Esophagus squamous epithelium (tissue), 5 donors: ENCODE measurements at places on chromosomes 16 and 17.

GRCh38 chr16:75550211-75550662 lies 5.8 kb downstream of the TMEM231 start:
- DNase-seq = no peak

GRCh38 chr17:42691021-42691545 lies 8.8 kb downstream of the CNTNAP1 start:
- no peak for DNase-seq

DNA sequence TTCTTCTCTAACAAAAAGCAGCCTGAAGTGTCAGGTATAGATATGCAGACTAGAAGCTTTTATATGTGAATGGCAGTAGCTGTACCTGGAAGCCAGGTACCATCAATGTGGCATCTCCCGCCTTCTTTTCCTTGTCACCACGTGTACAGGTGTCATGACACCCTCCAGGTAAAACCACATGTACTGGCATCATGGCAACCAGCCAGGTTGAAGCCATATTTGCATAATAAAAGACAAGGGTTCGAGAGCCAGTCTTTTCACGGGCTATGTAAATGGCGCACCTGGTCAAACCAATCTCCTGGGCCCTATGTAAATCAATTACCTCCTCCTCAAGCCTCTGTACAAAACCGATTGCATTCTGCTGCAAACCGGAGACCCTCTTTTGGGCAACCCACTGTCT lies 541.3 kb downstream of the CDH11 start:
- no peak for DNase-seq

DNA sequence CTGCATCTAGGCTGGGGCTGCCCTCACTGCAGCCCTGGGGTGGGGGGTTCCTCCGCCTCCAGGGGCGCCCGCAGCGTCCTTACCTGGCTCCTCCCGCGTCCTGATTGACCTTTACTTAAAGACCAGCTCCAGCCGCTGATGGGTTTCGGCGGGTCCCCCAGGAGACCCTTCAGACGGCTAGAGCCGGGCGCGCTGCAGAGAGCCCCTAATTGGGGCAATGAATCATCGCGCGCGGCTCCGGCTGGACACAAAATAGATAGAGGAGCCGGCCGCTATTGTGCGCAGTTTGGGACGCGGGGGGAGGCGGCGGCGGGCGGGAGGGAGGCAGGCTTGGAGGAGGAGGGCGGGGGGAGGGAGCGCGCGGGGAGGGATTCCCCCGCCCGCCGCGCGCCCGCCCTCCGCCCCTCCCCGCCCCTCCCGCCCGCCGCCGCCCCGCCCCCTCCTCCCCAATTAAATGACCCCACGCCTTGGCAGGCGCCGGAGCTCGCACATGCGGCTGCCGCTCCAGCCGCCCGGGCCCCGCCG lies 56.5 kb upstream of the CIBAR2 start:
- DNase-seq = no peak

DNA sequence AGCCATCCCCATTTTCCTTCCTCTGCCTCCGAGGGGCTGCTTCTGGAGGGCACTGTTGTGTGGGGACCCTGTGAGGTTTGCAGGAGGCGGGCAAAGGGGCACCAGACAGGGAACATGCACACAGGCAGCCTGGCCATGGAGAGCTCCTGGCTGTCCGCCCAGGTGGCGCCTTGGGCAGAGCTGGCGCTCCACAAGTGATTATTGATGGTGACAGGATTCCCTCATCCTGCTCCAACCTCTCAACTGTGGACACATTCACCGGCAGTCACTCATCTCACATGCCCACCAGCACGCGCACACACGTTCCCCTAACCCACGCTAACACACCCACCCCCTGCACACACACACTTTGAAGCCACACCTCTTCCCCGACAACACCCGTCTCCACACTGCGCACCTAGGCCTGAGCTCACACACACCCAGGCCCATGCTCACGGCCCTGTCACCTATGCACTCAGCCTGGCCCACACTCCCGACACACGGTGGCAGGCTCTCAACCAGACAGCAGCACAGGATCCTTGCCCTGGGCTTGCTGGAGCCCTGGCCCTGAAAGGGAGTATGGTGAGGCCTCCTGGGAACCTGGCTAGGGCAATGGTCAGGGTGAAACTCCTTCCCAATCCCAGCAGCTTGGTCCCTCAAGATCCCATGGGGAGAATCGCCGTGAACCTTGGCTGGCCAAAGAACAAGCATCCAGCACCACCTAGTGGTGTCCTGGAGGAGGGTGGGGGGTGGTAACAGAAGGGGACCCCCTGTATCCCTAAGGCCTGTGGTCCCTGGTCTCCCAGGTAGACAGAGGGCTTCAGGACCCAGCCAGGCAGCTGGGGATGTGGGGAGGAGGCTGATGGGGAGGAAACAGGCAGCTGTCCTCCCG lies 3.6 kb downstream of the PNMT start:
- no peak for DNase-seq
